T-helper 1 cell treated with Interleukin-12 subunit alpha and Interleukin-12 subunit beta and Interleukin-4 antibody, amounts not matched to agents 30 ng/mL and 1 ng/mL, for 36 hours (primary cell): ENCODE measurements at places on chromosomes 7 and 10. TPM values are rescaled to one million over a fixed set of nuclear protein-coding genes. Genes with fewer than 3 reads are reported as not detected.

The H2BK1 gene
- 0.66 TPM in 1 of 2 replicates, not detected in the other for total RNA-seq

The TRIM73 gene
- 11.5 and 12.4 TPM in 2 replicates for total RNA-seq

The CUBN gene
- total RNA-seq = 0.39 and 1.4 TPM in 2 replicates

The LRRC17 gene
- total RNA-seq = 0.20 TPM in 1 of 2 replicates, not detected in the other

The GCK gene
- total RNA-seq = 0.15 TPM in 1 of 2 replicates, not detected in the other

The CRYGN gene
- not detected in 2 replicates for total RNA-seq

The SKIDA1 gene
- total RNA-seq = 0.05 TPM in 1 of 2 replicates, not detected in the other

The KCND2 gene
- not detected in 2 replicates for total RNA-seq

The OR6V1 gene
- total RNA-seq = not detected in 2 replicates

The SLC26A5 gene
- total RNA-seq = not detected in 2 replicates

The BTBD16 gene
- not detected in 2 replicates for total RNA-seq

The COL28A1 gene
- not detected in 2 replicates for total RNA-seq

The C7orf33 gene
- total RNA-seq = not detected in 2 replicates

The VPS37D gene
- total RNA-seq = 0.15 and 0.27 TPM in 2 replicates

The TET1 gene
- total RNA-seq = 1.7 TPM in 2 replicates

The SHTN1 gene
- total RNA-seq = 0.10 and 0.15 TPM in 2 replicates

The ITPRID1 gene
- not detected in 2 replicates for total RNA-seq

The ARMC3 gene
- not detected in 2 replicates for total RNA-seq

The ECHS1 gene
- 37.6 and 40.4 TPM in 2 replicates for total RNA-seq

The EBLN1 gene
- not detected in 2 replicates for total RNA-seq

The ADAM12 gene
- 0.07 and 0.17 TPM in 2 replicates for total RNA-seq

The DGKI gene
- total RNA-seq = 3.4 and 3.6 TPM in 2 replicates

The CALCR gene
- total RNA-seq = not detected in 2 replicates

The NXPH1 gene
- total RNA-seq = not detected in 2 replicates

The WDR86 gene
- not detected in 2 replicates for total RNA-seq

The PRPS1L1 gene
- not detected in 2 replicates for total RNA-seq

The MAPK8 gene
- 33.5 and 36.9 TPM in 2 replicates for total RNA-seq

The MMP21 gene
- total RNA-seq = 0.24 and 0.27 TPM in 2 replicates

The AGBL3 gene
- total RNA-seq = 1.4 and 2.2 TPM in 2 replicates
